Activated naive CD4-positive, alpha-beta T cell (primary cell): ENCODE measurements at places on chromosomes 2 and 18.

DNA sequence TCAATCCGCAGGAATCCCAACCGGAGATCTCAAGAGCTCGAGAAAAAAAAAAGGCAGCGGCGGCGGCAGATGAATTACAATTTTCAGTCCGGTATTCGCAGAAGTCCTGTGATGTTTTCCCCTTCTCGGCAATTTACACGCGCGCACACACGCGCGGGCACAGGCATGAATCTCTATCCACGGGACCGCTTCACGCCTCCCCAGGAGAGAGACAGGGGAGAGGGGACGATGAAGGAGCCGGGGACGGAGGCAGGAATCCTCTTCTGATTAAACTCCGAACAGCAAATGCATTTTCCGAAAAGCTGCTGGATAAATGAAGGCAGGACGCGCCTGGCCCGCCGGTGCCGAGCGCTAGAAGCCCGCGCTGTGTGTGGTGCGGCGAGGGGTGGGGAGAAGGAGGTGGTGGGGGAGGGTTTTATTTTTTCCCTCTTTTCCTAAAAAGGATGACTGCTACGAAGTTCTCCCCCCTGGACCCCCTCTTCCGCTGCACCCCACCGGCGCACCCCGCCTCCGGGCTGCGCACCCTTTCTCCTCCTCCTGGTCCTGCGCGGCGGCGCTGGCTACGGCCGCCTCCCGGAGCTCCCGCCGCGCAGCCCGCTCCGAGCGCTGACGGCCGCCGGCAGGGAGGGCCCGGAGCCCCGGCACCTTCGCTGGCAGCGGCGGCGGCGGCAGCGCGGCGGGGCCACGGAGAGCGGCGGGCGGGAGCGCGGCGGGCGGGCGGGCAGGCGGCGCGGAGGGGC, at the start of gene BCL2:
Gene BCL2 (minus strand): TSS at position 387 of the 740 bp plus-strand sequence.
- peak; percentile 42 for DNase-seq

DNA sequence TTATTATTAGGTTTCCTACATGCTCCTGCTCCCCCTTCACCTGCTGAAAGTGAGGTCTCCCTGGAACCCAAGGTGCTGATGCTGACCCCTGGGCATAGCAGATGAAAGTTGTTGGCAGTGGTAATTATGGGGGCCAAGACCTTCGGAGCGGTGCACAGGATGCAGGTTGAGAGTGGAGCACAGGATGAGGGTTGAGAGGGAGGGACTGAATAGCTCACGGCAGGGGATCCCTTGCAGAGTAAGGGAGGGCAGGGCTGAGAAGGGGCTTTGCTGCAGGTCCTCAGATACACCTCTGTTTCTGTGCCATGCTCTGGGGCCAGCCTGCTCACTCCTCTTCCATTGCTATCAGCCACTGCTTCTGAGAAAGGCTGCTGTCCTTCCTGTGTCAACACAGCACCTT, 163.3 kb downstream of the FHOD3 start:
- DNase-seq = no peak

DNA sequence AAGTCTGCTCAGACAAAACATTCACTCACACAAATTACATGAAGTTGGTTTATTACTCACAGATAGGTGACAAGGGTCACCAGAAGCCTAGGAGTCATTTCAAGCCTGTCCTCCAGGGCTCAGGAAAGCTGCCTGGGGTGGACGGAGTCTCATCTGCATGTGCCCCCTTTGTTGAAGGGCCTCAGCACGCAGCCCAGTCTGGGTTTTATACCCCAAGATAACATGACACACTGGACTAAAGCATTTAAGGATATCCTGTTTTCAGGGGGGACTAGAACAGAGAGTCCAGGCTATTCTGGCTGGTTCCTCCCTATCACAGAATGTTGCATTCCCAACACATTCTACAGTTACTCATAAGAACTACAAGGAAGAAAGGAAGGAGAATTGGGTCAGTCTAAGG, 164.7 kb downstream of the MREG start:
- DNase-seq = no peak

GRCh38 chr2:108061439-108062042, 75.2 kb downstream of the SLC5A7 start:
- DNase-seq = no peak

DNA sequence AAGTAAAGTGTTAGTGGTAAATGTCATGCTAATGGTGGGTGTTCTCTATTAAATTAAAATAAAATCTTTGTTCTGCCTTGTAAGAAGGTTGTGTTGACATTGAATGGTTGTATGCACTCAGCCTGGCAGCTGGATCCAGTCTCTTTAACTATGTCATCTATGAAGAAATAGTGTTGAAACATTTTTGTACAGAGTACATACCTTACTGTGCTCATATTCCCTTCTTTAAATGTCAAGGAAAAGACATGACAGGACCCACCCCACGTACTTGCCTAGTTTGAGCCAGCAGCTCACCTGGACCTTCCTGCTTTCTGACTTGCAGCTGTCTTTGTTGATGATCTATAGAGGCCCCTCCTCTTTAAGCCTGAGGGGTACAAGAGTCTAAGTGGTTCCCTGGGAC, 85.6 kb upstream of the ST3GAL5 start:
- DNase-seq = no peak

GRCh38 chr2:120452131-120452530, 106.2 kb downstream of the INHBB start:
- DNase-seq = no peak

DNA sequence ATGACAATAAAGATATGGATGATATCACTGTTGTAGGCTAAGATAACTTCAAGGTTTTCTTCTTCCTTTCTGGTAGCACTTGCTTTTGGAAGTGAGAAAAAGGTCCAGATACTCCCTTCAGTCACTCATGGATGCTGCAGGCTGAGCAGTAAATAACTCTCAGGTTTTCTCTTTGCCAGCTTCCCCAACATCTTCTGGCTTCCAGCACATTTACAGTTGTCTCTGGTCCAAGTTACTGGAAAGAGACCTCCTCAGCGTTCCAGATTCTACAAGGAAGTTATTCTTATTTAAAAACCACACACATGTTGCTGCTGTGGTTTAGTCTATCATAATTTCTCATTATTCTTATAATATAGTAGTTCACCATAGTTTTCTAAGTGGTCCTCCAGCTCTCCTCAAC, 383.4 kb downstream of the PLCL1 start:
- DNase-seq = no peak

DNA sequence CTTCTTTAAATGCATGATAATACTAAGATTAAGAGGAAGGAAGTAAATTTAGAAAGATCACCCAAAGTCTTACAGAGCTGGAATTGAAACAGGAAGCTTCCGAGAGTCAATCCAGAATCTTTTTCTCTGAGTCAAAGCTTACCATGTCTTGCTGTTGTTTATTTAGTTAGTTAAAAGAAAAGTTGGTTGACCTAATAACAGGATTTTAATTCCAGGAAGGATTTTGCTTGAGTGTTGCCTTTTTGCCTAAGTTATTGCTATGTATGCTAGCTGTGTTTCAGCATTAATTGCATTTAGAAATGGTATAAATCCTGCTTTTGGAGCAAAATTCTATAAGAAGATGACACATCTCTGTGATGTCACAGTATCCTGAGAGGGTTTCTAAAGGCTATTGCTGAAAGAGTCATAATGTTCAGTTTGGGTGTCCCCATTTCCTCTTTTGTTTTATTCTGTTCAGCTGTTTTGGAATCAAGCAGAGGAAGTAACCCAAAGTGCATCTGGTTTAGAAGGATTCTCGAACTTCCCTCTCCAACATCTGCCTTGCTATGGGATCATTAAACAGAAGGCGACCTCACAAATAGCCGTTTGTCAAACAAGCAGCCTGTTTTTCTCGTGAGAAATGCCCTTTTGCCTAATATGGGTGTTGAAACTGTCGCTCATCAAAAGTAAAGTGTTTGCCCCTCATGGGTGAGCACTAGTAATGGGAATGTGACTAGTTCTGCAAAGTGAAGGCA, 271.5 kb upstream of the MMADHC start:
- no peak for DNase-seq

- DNase-seq = no peak
These were observed 2.1 kb downstream of the SERTAD2 start for GRCh38 chr2:64651590-64651989.

- no peak for DNase-seq
These were observed 31.9 kb downstream of the PPP4R3B start for GRCh38 chr2:55585451-55586080.

- DNase-seq = peak; percentile 6
These were observed 141.8 kb upstream of the ALKAL2 start for GRCh38 chr2:429575-430254.

- DNase-seq = no peak
These were observed 106.8 kb downstream of the DNAH7 start for GRCh38 chr2:195961873-195962272.

- DNase-seq = no peak
These were observed 67.9 kb downstream of the DGKD start for GRCh38 chr2:233422050-233422639.

DNA sequence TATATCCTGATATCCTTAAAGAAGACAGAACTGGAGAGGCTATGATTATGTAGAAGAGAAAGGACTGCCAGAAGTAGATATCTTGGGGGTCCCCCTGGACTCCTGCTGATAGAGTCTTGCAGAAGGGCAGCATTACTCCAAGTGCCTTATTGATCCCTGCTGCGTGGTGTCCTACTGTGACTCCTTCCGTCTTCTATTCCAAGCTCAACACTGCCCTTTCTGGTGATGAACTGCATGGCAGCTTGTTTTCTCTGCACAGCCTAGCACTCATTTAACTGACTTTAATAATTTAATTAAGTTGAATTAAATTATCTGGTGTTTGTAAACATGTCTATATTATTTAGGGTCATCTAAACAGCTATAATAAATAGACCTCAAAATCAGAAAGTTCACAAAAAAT, 194.1 kb upstream of the DSEL start:
- DNase-seq = no peak

GRCh38 chr18:22499421-22499820, 81.7 kb upstream of the CTAGE1 start:
- no peak for DNase-seq

DNA sequence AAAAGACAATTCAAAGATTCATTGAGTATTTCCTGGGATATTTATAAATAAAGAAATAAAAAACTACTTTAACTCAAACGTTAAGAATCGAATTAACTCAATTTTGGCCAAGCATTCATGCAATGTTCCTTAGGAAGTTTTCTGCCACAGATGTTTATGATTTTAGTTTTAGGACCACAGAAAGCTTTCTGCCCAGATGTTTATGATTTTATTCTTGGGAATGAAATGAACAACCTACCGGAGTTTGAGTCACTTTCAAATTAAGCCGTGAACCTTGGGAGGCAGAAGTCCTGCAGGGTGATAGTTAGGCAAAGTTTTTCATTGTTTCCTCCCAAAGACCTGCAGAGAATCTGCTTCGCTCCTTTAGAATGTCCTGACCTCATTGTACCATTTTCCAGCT, 34.7 kb upstream of the MBP start:
- DNase-seq = no peak

GRCh38 chr2:208049006-208049405, 23.7 kb upstream of the PLEKHM3 start:
- DNase-seq = no peak

DNA sequence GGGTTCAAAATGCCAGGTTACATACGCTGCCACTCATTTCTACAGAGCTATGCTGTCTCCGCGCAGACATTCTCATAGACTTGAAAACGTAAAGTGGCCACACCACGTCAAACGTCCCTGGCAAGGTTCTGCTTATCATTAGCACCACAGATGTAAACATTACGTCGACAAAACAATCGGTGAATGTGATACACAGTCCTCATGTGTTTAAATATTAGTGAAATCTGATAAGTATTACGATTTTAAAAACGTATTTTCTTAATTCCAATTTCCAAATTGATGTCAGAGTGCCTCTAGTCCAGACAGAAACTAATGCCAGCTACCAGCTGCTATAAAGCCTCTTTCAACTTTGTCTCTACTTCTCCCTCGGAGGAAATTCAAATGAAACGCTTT, 1.2 kb downstream of the STK17B start:
- peak; percentile 24 for DNase-seq

DNA sequence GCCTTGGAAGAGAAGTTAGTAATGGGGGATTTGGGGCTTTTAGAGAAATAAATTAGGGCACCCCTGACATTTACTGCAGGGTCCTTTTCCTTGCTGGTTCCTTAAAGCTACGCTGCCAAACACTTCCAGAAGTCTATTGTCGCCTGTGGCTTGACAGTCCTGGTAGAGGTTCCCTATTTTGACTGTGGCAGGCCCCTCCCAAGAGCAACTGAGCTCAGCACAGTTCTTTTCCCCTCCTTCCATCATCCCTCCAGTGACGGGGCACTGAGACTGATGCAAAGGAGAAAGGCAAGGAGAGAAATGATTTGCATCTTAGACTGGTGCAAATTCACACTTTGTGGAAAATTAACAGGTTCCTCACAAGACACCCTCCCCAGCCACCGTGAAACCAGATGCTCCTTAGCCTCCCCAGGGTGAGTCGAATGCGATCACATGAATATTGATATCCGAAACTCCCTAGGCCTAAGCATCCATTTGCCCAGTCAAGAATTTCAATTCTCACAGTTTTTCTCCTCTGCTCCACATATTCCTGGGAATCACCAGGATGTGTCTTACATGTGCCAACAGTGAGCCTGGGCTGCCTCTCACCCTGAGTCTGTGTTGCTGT, 45.4 kb downstream of the RABL2A start:
- no peak for DNase-seq

DNA sequence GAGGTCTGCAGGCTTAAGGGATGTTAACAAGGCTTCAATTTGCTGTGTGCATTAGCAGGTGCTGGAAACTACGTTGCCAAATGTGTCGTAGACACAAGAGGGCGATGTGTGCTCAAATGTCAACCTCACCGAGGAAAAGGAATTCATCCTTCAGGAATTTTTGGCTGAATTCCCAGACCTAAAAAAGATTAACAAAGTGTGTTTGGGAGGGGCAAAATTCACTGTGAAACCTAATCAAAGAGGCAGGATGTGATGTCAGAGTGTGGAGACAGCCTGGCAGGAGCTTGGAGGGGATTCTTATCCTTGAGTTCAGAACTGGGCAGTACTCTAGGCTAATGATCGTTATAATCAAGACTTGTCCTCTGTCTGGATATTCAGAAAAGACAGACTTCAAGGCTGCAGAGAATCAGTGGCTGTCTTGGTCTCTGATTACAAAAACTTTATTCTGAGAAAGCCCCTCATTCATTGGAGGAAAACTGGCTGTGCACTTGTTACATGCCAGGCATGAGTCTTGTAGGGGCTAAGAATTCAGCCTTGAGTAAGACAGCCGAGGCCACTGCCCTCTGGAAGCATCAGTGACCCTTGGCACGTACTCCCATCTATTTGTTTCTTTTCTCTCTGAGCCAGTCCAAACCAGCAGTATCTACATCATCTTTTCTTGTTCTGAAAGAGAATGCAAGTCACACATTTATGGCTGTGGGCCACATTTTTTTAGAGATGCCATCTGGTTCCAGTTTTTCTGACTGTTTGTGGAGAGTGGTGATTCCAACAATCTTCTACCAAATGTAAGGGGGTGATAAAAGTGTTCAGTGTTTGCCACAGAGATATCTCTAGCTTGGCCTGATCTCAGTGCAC, 18.7 kb upstream of the SCYGR1 start:
- DNase-seq = no peak

DNA sequence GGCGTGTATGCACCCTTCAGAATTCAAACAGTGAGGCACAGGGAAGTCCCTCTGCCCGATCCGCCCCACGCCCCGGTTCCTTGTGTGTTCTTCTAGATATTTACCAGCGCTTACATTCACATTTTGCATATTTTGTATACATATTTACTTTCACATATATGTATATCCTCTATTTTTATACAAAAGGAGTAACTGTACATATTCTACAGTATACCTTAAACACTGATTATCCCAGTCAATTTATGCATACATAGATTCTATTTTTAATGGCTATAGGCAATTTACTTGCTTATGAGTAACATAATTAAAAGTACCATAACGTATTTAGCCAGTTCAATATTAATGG, 307 bp upstream of the DUSP11 start:
- no peak for DNase-seq

GRCh38 chr18:27007880-27008279, 142.4 kb upstream of the AQP4 start:
- DNase-seq = no peak

GRCh38 chr2:37920570-37920969, 4.5 kb upstream of the RMDN2 start:
- no peak for DNase-seq
